ENCODE measurements at places on chromosomes 2 and 18.

DNA sequence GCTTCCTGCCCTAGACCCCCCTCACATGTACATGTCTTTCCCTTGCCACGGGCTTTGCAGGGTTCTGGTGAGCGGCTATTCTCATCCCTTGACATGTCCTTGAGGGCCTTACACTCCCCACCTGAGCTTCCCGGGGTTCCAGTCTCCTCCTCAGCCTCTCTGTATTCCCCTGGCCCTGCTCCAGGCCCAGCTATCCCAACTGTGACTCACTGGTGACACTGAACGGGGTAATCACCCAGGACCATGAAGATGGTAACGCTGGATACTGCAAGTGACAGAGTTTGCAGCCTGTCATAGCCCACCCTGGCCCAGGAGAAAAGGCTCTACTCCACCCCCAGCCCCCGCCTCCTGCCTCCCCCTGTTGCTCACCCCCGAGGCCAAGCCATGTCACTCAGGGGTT, 27.3 kb downstream of the KIF3C start:
- DNase-seq, result peak; percentile 30

GRCh38 chr2:48015421-48015820, 109.1 kb upstream of the FBXO11 start:
- no peak for DNase-seq

GRCh38 chr2:12207491-12207890, 461.1 kb downstream of the LPIN1 start:
- no peak for DNase-seq

DNA sequence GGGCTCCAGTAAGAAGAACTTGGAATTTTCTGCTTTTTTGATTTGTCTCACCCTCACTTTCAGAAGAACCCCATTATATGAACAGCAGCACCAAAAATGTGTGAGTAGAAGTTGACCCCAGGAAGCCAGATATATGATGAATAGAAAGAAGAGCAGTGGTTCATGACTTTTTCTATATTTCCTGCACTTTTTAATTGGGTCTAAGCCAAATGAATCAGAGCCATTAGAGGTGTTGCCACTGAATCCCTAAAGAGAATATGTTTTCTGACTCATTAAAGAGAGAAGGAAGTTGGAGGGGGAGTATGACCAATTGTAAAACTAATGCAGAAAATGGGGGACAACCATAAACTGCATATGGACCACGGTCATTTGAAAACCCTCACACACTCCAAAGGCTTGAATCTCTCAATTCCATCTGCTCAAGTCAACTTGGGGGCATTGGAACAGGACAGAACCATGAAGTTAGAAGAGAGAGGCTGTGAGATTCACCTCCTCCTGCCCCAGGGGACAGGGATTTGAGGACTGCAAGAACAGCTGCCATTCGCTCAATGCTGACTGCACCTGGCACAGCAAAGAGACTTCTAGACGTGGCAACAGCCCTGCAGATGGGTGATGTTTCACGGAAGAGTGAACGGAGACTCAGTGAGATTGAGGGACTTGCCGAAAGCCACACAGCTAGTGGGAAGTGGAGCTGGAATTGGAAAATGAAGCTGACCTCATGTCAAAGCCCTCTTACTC, 3.0 kb downstream of the DAPL1 start:
- peak; percentile 73 for DNase-seq

- DNase-seq, result no peak
Measured at GRCh38 chr2:241842620-241843211, 16.0 kb downstream of the PDCD1 start.

DNA sequence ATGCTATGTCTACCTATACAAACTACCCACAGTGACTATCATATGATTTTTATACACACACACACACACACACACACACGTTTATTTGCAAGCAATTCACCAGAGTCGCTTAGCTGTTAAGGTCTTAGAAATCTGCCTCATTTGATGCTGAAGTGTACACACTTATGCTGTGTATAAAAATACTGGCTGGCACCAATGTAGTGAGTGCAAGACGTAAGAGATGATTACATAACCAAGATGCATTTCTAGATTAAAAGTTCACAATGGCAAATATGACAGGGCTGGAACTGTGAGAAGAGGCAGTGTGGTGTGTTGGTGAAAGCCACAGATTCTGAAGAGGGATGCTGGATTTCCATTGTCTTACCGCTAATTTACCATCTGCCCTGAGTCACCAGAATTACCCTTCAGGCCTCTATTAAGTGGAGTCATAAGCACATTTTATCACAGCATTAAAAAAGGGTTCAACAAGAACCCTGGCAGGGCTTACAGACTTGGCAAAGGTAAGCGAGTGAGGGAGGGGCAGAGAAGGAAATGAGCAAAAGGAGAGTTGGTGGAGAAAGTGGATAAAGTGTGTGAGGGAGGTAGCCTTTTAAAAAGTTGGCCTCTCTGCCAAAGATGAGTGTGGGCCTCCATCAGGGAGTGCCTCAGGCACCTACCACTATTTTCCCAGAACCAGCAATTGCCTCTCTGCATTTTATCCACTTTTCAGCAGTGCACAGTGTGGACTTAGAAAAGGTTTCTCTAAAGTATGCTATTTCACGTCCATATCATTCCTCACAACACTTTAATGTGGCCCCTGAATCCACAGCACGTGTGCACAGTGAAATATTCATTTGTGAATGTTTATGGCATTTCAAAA, 21.5 kb downstream of the MEIS1 start:
- DNase-seq, result no peak

GRCh38 chr2:173290046-173290445, 64.6 kb upstream of the CDCA7 start:
- DNase-seq, result no peak

- DNase-seq, result no peak
Measured at GRCh38 chr2:17327649-17328048, 190.6 kb downstream of the RAD51AP2 start.

- DNase-seq, result no peak
Measured at GRCh38 chr2:101832114-101832513, 134.6 kb downstream of the MAP4K4 start.

GRCh38 chr2:172777431-172777830, 41.8 kb downstream of the RAPGEF4 start:
- peak; percentile 42 for DNase-seq

DNA sequence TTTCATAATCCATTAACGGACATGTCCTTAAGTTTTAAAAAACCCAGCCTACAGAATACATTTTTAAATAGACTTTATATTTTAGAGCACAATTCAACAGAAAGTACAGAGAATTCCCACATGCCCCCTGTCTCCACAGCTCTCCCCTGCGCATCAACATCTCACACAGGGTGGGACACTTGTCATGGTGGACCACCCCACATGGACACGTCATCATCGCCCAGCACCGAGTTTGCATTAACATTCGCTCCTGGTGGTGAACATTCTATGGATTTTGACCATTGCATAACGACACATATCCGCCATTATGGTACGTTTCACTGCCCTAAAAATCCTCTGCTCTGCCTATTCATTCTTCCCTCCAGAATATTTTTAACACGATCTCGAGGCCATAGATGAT, 1.1 kb upstream of the KCNF1 start:
- no peak for DNase-seq

DNA sequence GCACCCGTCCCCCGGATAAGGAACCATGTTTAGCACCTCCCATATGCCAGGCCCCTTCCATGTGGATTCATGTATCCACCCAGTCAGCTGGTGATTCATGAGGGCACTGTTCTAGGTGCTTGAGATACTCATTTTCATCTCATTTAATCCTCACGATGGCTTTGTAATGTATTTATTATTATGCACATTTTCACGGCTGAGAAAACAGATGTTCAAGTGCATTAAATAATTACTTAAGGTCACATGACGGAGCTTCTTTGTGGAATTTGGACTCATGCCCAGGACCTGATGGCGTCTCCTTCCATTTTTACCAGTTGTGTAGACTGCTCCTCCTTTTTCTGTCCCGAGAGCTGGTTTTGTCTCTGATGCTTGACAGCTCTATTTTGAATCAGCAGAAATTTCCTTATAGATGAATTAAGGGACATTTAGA, 72.2 kb upstream of the RBM44 start:
- DNase-seq, result no peak

DNA sequence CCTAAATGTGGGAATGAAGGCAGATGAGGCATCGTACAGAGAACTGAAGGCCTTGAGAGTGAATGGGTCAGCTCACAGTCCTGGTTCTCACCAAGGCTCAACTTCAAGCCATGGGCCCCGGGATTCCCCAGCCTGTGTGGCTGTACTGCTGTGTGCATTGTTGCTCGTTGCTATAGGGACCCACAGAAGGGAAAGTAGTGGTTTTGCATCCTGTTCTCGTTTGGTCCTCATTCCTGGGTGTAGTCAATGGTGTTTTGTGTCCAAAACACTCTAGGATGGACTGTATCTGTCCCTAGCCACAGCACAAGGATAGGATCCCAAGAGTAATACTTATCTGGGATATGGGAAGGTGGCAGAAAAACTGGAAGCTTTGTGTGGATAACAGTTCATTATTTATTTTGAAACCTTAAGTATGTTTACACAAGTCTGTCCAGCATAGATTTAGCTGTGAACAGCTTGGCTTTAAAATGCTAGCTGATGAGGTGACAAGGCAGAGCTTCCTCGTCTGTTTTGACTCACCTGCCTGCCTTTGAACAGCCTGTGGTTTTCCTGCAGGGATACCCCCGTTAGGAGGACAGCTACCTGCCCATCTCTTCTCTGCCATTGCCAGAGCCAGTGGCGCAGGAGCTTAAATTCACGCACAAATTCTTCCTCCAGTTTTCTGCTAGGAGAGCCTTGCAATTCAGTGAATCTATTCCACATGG, 85.0 kb downstream of the WDSUB1 start:
- DNase-seq, result peak; percentile 34

DNA sequence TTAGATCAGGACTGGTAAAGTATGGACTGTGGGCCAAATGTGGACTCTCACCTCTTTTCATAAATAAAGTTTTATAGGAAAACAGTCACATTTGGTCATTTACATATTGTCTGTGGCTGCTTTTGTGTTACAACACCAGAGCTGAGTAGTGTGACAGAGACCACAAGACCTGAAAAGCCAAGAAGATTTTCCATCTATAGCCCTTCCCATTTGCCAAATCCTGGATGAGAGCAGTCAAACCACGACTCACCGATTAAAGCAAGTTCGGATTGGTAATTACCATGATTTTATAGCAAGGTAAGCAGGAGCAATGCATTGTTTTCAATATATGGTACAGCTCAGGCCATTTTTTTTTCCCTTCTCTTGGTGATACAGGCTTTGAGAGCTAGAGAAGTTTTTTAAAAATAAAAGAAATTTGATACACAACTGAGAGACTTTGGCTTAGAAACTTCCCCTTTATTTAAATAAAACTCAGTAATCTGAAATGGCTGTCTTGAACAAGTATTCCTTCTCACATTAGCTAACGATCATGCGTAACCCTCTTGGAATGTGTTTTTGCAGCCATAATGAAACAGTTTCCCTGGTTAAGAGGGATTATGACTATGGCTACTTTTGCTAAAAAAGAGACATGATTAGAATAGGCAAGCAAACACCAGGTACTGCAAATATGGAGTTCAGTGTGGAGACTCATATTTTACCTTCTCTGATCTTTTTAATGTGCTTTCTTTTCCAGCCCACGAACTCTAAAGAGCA, 9.5 kb upstream of the MALL start:
- DNase-seq, result no peak

- DNase-seq, result no peak
Measured at GRCh38 chr2:239278361-239278760, 122.5 kb downstream of the HDAC4 start.

DNA sequence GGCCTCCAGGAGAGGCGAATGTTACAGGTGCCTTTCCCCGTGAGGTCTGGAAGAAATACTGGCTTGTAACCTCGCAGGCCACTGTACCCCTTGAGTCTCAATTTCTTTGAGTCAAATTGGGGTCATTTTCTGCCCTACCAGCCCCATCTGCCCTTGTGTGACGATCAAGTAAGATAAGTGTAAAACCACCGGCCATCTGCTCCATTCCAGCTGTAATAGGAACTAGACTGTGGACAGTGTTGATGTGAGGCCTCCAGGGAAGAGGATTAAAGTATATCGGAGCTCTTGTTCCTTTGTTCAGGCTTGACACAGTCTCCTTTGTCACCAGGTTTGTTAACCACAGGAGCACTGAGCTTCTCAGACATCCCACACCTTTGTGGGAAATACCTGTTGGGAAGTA, 65.6 kb downstream of the MRPS9 start:
- no peak for DNase-seq

- no peak for DNase-seq
Measured at GRCh38 chr2:30135541-30135940, 11.3 kb upstream of the YPEL5 start.

DNA sequence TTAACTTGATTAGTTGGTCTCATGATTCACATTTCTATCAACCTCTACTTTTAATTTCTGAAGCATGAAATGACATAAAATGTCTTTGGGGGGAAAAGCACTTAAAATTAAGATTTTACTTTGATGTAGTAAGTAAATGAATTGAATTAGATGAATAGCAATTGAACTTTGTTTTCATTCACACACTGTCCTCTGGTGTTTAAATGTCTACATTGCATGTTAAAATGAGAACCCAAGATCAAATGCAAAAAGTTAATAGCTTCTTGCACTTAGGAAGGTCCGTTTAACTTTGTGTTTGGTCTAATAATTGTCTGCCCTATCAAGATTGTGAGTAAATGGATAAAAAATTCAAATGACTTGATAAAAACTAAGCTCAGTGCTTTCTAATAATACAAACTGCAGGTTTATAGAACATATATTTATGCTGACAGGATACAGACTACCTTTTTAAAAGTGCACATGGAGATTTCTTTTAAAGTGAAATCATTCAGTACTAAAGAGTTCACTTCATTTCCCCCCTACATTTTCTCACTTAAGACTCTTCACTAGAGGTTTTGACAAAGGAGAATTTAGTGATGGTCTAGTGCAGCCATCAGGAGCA, 156.2 kb upstream of the NABP1 start:
- DNase-seq, result peak; percentile 37

- no peak for DNase-seq
Measured at GRCh38 chr18:9772847-9773677, 65.0 kb downstream of the RAB31 start.

DNA sequence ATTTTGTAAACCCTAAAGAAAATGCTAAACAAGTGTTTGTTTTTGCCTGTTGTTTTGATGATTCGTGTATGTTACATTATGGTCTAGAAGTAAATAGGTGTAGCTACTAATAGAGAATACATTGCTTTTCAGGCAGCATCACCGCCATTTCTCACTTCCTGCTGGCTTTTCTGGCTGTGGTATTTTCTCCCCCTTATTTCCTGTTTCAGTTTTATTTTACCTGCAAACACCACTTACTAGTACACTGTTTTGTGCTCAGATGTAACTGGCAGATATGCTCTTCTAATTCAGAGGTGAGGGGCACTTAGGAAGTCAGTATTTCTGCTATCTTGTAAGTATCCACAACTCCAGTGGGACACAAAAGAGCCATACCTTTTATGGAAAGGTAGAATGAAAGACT, 38.1 kb upstream of the SLC3A1 start:
- DNase-seq, result no peak

- peak; percentile 28 for DNase-seq
Measured at GRCh38 chr2:205245652-205246051, 436.6 kb upstream of the NRP2 start.

DNA sequence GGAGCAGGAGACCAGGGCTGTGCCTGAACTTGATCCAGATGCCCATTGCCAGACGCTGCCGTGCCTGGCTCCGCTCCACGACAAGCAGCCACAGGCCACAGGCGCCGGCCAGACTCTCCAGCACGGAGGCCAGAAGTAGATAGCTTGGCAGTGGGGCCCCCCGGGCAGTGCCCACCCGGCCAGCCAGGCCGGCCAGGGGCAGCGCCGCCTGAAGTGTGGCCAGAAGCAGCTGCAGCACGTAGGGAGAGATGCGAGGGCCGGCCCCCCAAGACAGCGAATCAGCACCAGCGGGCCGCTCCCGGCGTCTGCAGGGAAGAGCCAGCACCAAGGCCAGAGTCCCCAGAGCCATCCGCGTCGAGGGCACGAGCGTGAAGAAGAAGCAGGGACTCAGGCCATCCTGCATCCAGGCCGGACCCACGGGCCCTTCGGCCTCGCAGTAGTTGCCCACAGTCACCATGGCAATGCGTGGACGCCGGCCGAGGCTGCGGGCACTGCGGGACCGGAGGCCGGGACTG, 484 bp downstream of the ABCB6 start:
- peak; percentile 74 for DNase-seq
